ENCODE measurements at places on chromosomes 3 and 15.

GRCh38 chr3:175729466-175729865, 870.3 kb downstream of the NAALADL2 start:
- no peak for DNase-seq

DNA sequence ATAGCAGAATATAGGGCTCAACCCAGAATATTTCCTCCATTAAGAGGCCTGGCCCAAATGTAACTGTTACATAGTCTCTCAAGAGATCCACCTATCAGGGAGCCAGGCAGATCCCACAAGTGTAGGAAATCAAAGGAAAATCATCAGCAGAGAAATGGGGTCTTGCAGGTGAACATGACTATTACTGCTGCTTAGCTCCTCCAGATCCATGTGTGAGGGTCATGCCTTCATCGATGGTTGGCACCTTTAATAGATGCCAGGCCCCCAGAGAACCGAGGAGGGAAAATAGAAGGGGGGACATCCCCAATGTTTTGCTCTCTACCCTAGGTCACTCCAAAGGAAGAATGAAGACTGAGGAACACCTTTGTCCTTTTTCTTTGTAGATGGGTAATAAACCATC, 1029.9 kb upstream of the CADM2 start:
- no peak for DNase-seq

DNA sequence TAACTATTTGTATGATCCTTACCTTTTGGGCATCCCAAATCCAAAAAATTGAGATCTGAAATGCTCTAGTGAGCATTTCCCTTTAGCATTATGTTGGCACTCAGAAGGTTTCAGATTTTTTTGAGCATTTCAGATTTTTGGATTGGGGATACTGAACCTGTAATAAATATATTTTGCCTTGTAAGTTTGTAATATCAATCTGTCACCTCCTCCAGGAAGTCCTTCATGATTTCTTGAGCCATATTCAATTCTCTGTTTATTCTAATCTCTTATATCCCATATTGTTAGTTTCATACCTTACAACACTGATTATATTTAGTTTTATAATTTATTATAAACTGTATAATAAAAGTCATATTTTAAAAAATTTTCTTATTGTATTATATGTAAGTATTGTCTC, 215.2 kb downstream of the BBX start:
- DNase-seq = no peak

- DNase-seq = no peak
Observed at GRCh38 chr15:52137432-52138357, 25.1 kb upstream of the BCL2L10 start.

- no peak for DNase-seq
Observed at GRCh38 chr3:81218023-81218422, 543.4 kb downstream of the GBE1 start.

DNA sequence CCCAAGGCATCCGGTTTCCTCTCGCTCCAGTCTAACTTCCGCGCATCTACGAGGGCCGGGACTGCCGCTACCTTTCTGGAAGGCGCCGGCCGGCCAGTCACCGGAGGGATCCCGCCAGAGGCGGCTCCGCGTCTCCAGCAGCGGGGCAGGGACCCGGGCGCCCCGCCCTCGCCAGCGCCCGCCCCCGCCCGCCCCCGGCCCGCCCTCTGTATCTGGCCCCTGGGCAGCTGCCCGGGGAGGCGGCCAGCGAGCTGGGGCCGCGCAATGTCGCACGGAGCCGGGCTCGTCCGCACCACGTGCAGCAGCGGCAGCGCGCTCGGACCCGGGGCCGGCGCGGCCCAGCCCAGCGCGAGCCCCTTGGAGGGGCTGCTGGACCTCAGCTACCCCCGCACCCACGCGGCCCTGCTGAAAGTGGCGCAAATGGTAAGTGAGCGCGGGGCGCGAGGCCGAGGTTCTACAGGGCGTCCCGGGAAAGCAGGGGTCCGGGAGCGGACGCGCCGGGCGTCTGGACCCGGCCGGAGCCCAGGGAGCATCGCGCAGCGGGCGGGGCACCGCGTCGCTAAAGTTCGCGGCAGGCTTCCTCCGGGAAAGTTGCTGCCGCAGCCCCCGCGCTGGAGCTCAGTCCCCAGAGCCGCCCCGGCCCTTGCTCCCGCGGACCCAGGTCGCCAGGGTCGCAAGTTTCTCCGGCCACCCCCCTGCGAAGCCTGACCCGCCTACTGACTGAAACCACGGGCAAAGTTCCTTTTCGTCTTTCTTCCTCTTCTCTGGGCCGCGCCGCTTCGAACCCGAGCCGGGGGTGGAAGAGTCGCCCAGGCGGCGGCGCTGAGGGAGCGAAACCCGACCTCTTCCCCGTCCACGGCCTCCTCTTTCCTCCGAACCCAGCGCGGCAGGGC, at the start of gene CMTM7:
TSS of gene CMTM7 (plus strand) at position 211 of the 893 bp plus-strand sequence. CDS start at position 265, 54 bp downstream.
- peak; percentile 61 for DNase-seq

DNA sequence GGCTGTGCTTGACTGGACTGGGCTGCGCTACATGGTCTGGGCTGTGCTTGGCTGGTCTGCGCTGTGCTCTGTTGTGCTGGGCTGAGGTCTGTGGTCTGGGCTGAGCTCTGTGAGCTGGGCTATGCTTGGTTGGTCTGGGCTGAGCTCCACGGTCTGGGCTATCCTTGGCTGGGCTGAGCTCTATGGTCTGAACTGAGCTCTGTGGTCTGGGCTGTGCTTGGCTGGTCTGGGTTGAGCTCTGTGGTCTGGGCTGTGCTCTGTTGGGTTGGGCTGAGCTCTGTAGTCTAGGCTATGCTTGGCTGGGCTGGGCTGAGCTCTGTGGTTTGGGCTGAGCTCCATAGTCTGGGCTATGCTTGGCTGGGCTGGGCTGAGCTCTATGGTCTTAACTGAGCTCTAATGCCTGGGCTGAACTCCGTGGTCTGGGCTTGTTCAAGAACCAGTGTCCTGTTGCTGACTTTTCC, 92.0 kb downstream of the PLXNA1 start:
- DNase-seq = no peak

DNA sequence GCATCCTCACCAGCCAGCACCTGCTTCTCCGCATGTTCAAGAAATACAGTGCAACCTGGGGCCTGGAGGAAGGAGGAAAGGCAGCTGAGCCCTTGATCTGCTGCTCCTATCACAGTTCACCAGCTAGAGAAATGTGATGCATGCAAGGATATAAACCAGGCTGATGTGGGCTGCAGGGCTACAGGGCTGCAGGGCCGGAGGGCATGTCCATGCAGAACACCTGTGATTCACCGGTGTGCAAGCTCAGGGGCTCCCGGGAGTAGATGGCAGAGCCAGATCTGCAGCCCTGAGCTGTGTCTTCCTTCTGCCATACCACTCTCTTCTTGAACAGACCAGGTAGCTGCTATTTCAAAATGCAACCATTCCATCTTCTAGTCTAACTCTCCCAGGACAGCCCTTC, 84.9 kb downstream of the HMG20A start:
- DNase-seq = no peak
